ENCODE measurements at places on chromosomes 3 and 15. TPM values are rescaled to one million over a fixed set of nuclear protein-coding genes. Genes with fewer than 3 reads are reported as not detected.

Gene RASGRP1
- total RNA-seq, result 0.13 TPM

Gene ZNF774
- total RNA-seq, result 5.3 TPM

Gene PLSCR5
- total RNA-seq, result not detected

Gene GOLGA8Q
- total RNA-seq, result 0.66 TPM

Gene SIDT1
- total RNA-seq, result 0.27 TPM

Gene SLC28A1
- not detected for total RNA-seq

Gene RAB8B
- 112 TPM for total RNA-seq

Gene GPR27
- total RNA-seq, result 0.07 TPM

Gene COMMD2
- 51.8 TPM for total RNA-seq

Gene CPN2
- not detected for total RNA-seq

Gene IL17RE
- total RNA-seq, result 0.29 TPM

Gene CCDC80
- total RNA-seq, result 9.2 TPM

Gene VIPR1
- 3.2 TPM for total RNA-seq

Gene TBCCD1
- 24.1 TPM for total RNA-seq

Gene SLC6A1
- under 0.01 TPM for total RNA-seq

Gene ALDH1A3
- 30.6 TPM for total RNA-seq

Gene TGM4
- total RNA-seq, result 0.13 TPM

Gene WNT7A
- not detected for total RNA-seq

Gene FBXO45
- 29.4 TPM for total RNA-seq

Gene SNTN
- not detected for total RNA-seq

Gene ADPRH
- total RNA-seq, result 4.3 TPM

Gene TTC21A
- 3.9 TPM for total RNA-seq

Gene JMJD7
- total RNA-seq, result 2.9 TPM

Gene LRTM1
- total RNA-seq, result not detected

Gene ACKR4
- 4.0 TPM for total RNA-seq

Gene CMTM8
- total RNA-seq, result 2.3 TPM

Gene ROPN1
- not detected for total RNA-seq

Gene PLSCR2
- total RNA-seq, result not detected

Gene TRPC1
- total RNA-seq, result 18.0 TPM

Gene GXYLT2
- 2.0 TPM for total RNA-seq

Gene MESP1
- 0.36 TPM for total RNA-seq

Gene STAB1
- total RNA-seq, result 215 TPM

Gene ELL3
- total RNA-seq, result 2.0 TPM

Gene FOXL2
- 0.13 TPM for total RNA-seq

Gene HIGD2B
- not detected for total RNA-seq

Gene CCDC66
- 30.5 TPM for total RNA-seq

Gene LARP6
- 12.9 TPM for total RNA-seq

Gene SEMA6D
- total RNA-seq, result 10.0 TPM

Gene SPTBN5
- 8.5 TPM for total RNA-seq

Gene CLRN1
- not detected for total RNA-seq

Gene TAGLN3
- total RNA-seq, result not detected

Measured in thoracic aorta endothelial cell (primary cell).